ENCODE measurements at places on chromosomes 7 and 10.

DNA sequence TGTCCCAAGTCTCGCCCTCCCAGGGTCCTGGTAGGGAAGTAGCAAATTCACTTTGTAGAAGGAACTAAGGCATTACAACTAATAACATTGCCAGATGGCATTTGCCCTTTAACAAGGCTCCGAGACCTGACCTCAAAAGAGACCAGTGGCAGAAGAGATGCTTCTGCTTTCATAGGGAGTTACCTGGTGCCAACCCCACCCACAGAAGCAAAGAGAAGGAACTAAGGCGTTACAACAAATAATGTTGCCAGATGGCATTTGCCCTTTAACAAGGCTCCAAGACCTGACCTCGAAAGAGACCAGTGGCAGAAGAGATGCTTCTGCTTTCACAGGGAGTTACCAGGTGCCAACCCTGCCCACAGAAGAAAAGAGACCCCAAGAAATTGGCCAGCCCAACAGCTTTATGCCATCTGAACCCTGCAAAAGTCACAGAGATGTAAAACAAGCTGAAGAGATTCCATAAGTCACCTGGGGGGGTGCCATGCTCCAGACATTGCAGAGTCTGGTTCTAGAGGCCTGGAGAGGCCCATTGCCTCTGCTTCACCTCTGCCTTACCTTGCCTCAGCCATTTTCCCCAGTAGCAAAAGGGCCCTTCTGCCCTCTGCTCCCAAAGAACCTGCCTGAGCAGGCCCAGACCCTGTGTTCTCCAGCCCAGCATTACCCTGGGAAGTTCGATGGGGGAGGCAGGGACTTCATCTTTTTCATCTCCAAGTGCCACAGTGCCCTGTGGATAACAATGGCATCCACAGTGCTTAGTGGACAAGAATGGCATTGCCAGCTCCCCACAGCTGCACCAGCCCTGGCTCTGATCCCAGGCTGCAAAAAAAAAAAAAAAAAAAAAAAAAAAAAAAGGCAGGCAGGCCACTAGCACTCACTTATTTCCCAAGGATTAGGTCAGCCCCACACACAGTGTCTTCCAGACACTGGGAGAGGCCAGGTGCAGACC, 179.5 kb upstream of the PLXNA4 start:
- DNase-seq, result no peak

DNA sequence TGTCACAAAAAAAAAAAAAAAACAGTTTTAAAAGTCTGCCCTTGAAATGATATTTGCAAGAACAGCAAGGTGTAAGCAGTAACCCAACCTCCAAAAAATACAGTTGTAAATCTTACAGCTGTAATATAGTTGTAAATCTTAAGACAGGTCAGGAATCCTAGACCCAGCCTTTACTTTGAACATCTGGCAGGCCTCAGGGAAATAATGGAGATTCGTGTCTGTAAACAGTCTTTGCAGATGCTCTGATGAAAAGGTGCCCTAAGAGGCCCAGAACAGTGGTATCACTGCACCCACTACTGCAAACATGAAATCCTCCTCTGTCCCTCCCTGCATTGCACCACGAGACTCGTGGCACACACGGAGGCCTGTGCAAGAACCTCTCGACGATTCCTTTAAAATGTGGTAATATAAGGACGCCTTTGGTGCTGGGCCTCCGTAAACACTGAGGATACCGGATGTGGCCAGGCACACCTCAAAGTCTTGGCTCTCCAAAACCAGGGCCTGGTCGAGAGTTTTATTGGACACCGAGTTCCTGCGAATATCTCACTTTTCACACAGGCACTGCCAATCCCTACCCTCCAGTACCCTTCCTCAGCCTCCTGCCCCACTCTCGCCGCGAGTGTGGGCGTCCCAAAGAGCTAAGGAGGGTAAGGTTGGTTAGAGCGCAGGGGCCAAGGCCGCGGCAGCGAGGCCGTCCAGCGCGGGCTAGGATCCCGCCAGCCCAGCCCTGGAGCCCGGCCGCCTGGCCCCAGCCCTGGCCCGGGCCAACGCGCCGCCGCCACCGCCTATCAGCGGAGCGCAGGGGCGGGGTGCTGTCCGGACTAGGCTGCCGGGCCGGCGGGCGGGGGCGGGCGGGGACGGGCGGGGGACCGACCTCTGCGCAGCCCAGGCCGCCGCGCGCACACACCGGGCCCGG, at the start of gene REEP3:
REEP3 (plus strand) TSS at position 902 of the 916 bp plus-strand sequence. CDS start 145 bp downstream, outside the sequence.
- peak; percentile 30 for DNase-seq

DNA sequence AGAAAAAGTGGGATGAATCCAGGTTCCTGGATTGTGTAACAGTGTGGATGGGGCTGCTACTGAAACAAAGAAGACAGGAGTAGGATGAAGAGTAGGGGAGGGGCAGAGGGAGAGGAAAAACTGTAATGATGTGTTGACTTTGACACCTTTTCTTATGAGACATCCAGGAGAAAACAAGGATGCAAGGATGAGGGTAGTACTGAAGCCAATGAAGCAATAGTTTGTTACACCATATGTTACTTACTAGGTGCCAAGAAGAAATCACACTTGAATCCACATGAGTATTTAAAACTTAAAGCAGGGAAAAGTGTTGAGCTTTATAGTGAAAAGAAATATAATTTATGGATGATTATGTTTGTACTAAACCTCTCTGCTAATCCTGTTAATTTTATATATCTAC, 420.6 kb downstream of the ARL4A start:
- no peak for DNase-seq

DNA sequence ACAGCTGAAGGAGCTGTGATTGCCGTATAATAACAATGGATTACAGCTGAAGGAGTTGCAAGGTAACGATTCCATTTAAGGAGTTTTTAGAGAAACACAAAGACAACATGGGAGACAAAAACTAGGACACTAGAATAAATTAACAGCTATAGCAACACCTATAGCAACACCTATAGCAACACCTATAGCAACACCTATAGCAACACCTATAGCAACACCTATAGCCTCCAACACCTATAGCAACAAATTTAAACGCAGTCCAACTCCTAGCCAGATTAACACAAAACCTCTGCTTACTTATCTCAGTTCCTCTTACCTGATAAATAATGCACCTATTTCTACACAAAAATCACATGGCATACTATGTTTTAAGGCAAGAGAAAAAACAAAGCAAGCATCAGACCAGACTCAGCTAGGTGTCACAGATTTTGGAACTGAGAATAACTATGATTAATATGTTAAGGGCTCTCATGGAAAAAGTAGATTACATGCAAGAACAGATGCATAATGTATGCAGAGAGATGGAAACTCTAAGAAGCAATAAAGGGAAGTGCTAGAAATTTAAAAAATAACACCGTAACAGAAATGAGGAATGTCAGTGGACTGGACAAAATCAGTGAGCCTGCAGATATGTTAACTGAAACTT, 55.7 kb upstream of the SRPK2 start:
- DNase-seq, result no peak

DNA sequence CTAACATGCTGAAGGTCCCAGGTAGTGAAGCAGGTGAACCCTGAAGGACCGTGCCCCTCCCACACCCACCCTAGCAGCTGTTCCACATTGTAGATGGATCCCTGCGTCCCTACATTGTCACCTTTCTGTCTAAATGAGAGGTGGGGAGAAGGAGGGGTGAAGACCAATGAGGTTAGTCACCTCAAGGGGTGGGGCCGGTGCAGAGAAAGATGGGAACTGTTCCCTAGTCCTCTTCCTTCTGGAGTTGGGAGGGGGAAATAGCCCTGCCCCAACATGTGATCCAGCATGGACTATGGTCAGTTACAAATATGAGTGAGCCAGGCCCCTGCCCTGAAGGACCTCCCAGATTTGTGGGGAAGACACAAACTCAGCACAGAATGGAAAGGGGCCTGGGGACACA, 124.5 kb downstream of the LHPP start:
- no peak for DNase-seq

- DNase-seq, result no peak
These were observed 108.5 kb upstream of the SFMBT2 start for GRCh38 chr10:7519351-7519750.

DNA sequence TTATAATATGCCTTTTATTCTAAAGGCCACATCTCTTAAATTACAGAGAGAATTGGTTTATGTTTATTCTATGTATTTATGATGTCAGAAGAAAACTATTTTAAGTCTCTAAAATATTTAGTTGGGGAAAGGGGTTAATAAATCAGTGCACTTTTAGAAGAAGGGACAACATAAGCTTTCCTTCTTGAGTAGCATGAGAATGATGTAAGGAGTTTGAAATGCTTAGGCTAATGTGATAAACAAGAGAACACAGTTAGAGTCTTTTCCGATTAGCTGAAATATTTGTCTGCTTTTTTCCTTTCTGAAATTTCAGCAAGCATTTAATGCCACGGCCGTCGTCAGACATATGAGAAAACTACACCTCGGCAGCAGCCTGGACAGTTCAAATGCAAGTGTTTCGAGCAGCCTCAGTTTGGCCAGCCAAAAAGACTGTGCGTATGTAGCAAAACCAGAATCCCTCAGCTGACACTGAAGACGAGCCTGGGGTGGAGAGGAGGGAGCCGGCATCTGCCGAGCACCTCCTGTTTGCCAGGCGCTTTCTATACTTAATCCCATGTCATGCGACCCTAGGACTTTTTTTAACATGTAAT, 176.2 kb downstream of the CCDC3 start:
- no peak for DNase-seq

GRCh38 chr7:150854066-150855000, 2.0 kb downstream of the AOC1 start:
- DNase-seq, result no peak

GRCh38 chr10:79443338-79444198, 1.9 kb downstream of the ZCCHC24 start:
- DNase-seq, result no peak

DNA sequence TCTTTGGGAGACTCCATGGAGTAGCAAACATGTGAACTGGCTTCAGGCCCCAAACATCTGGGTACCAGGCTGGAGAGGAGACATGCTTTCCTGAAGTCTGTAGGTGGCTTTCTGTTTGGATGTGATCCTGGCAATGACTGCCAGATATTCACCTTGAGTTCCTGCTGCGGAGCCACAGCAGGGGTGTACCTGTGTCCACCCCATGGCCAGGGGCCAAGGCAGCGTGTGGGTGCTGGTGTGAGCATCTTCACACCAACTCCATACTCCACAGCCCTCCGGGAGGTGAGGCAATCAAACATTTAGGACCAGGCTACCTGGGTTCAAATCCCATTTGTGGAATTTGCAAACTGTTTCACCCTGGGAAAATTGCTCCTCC, 113.0 kb downstream of the ADCY1 start:
- no peak for DNase-seq

DNA sequence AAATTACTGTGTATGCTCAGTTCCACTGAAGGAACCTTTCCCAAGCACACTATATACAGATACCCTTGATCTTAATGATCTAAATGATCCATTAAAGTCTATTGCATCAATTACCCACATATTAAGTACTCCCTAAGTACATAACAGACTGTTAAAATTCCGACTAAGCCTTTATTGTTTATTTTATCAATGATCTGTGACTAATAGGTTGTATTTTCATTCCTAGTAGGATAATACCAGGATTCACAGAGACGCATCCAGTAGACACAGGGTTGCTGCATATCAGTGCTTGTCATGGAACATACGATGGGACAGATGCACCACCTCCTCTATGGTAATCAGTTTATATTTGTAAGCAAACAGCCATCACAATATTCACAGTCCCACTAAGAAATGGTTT, 159.6 kb upstream of the SLC26A5 start:
- DNase-seq, result no peak

DNA sequence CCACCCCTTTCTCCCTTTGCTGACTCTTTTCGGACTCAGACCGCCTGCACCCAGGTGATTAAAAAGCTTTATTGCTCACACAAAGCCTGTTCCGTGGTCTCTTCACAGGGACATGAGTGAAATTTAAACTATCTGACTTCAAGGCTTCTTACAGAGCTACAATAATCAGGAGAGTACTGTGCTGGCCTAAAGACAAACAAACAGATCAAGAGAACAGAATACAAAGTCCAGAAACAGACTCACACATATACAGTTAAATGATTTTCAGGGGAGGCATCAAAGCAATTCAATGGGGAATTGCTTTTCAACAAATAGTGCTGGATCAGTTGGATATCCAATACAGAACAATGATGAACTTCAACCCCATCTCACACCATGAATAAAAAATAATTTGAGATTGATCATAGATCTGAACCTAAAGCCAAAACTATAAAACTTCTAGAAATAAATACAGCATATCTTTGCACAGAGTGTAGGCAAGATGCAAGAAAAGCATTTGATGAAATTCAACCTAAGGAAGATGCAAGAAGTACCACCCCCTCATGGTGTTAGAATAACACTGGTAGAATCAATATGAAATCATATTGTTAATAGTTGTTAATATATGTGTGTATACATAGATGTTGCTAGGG, 96.5 kb downstream of the ZFAND4 start:
- no peak for DNase-seq

- DNase-seq, result no peak
These were observed 103.4 kb upstream of the ELMO1 start for GRCh38 chr7:37552030-37552429.

GRCh38 chr7:2445047-2445446, 31.2 kb downstream of the GRIFIN start:
- DNase-seq, result no peak

DNA sequence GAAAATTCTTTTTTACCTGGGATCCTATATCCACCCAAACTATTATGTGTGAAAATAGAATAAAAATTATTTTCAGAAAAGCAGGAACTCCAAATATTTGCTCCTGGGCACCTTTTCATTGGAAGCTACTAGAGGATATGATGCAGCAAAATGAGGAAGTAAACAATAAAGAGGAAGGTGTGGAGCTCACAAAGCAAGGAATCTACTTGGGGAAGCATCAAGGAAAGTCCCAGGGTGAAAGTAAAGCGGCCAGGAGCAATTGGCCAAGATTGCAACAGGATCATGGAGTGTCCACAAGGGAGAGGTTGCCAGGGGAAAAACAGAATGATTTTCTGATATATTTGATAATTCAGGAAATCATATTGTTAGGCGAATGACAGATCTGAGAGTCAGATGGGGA, 80.8 kb downstream of the CARD11 start:
- no peak for DNase-seq
